HT-29 (cell line): ENCODE measurements at places on chromosomes 11 and 22. TPM values are rescaled to one million over a fixed set of nuclear protein-coding genes. Genes with fewer than 3 reads are reported as not detected.

The CARNS1 gene
- total RNA-seq: 0.70 and 0.76 TPM in 2 replicates

The FGF19 gene
- 117 and 131 TPM in 2 replicates for total RNA-seq

The MPPED2 gene
- not detected in 2 replicates for total RNA-seq

The OVOL1 gene
- total RNA-seq: 42.2 and 42.8 TPM in 2 replicates

The SERPING1 gene
- total RNA-seq: not detected in 2 replicates

The ABCC8 gene
- 0.08 and 0.52 TPM in 2 replicates for total RNA-seq

The TMEM25 gene
- 4.3 and 4.4 TPM in 2 replicates for total RNA-seq

The BDNF gene
- total RNA-seq: 0.37 and 0.53 TPM in 2 replicates

The OR52A1 gene
- total RNA-seq: not detected in 2 replicates

The C11orf87 gene
- not detected in 2 replicates for total RNA-seq

DNA sequence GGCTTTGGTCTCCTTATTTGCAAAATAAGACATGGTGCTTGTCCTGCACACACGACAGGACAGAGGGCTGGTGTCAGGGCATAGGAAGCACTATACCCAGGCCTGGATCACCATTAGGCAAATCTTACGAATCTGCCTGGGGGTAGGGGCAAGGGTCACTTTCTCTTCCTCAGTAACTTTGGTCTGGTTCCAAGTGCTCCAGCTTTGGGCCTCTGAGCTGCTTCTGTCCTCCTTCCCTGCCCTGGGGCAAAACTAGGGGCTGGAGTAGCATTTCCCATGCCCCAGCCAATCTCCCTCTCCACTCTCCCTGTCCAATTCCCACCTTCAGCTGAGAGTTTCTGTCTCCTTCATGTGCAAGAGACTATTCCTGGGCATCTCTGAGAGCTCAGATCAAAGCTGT lies 123.7 kb upstream of the NECTIN1 start:
- no peak for DNase-seq

- DNase-seq: no peak
Observed at GRCh38 chr11:104995001-104995408, 26.6 kb upstream of the CASP4 start.

DNA sequence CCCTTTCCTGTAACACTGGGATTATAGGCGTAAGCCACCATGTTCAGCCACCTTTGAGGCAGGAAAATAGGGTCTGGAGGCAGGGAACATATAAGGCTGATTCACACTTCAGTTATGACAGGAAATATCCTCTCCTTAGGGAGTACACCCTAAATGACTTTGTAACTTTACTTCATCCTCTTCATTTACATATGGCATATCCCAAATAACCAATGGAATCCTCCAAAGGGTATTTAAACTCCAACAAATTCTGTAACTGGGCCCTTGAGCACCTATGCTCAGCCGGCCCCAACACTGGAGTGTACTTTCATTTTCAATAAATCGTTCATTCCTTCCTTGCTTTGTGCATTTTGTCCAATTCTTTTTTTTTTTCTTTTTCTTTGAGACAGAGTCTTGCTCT lies 1.6 kb upstream of the KAT5 start:
- no peak for DNase-seq

GRCh38 chr11:60056349-60056969 lies at the start of gene MS4A3:
Gene MS4A3, plus strand, starts transcription at chr11:60056665. Its CDS starts 4,496 bp downstream, at chr11:60061161.
- no peak for DNase-seq

DNA sequence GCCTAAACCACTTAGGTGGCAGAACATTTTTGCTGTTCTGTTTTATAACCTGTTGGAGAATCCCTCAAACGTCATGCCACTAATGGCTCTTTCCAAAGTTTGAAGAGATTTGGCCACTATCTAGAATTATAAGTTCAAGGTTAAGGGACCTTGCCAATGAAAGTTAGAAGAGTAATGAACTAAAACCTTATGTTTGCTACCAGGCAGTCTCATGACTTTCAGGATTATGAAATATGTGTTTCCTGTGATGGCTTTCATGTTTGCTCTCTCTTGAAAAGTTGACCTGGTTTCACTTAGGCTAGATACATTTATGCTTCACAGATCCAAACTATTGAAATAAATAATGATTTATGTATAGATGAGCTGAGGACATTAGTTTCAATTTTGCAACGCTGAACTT lies 340.0 kb downstream of the LRRC4C start:
- no peak for DNase-seq

GRCh38 chr11:74639533-74639932 lies 47.2 kb downstream of the POLD3 start:
- no peak for DNase-seq

- peak; percentile 76 for DNase-seq
Observed at GRCh38 chr11:68212421-68213134, 518 bp downstream of the KMT5B start.

DNA sequence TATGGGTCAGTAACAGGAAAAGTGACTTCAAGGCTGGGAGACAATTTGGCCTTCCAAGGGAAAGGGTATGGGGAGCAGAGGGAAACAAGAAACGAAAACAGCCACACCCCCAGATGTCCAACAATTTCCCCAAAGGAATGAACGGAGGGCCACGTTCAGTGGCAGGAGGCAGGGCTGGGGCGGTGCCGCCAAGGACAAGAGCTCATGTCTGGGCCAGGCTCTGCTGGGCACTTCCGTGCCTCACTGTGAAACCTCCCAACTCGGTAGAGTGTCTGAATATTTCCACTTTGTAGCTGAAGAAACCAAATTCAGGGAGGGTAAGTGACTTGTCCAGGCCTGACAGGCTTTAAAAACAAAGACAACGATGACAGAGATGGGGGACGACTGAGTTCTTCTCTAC lies 11.9 kb downstream of the IFT27 start:
- DNase-seq: no peak

DNA sequence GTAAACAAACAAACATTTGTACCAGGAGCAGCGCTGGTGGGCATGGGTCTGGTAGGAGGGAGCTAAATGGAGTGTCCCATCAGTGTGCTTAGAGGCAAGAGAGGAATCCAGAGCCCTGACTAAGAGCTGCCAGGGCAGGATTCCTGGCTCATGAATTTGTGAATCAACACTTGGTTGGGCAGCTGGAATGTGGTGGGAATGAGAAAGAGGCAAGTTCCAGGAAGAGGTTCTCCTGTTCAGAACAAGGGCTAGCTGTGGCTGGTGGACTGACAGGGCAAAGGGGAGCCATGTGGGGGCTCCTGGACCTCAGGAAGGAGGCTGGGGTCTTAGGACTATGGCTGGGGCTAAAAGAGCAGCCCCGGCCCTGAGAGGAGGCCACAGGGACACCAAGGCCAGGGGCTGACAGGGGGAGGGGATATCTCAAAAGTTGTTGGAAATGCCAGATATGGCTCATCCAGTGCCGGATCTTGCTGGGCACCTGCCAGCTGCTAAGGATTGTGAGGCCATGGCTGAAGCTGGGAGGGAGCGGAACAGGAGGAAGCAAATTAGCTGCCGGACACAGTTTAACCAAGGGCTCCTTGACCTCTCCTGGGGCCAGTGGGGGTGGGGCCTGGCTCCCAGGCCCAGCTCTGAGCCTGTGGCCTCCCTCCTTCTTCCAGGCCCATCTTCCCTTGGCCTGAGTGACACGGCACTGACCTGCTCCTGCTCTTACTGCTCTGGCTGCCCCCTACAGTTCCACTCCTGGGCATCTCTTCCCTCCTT lies 14.6 kb upstream of the P2RY6 start:
- DNase-seq: no peak

- no peak for DNase-seq
Observed at GRCh38 chr11:59336176-59336575, 22.5 kb upstream of the OR5AN1 start.

DNA sequence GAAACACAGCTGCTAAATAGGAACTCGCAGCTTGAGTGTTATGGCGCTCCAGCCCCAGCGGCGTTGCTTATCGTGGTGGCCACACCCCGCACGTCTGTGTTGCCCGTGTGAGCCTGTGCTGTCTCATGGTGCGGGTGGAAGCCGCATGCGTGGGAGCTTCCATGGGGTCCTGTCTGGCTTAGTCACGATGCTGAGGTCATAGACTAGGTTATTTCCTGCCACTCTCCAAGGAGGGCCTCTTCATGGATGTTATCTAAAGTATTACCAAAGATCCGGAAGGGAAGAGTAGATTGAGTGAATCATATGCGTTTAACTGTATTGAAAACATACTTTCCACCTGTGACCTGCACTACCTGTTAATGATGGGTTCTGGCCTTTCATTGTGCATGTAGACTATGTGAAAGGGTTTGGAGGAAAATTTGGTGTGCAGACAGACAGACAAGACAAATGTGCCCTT lies 21.7 kb downstream of the CTTN start:
- no peak for DNase-seq

- no peak for DNase-seq
Observed at GRCh38 chr22:31532060-31532459, 35.7 kb downstream of the SFI1 start.

DNA sequence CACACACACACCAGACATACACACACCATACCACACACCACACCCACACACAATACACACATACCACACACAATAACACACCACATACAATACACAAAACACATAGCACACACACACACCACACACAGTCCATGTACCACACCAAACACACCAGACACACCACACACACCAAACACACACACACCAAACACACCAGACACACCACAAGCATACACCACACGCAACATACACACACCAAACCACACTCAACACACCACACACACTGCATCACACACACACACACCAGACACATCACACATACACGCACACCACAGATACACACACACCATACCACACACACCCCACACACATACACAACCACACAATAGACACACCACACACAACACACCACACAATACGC lies 54.8 kb downstream of the IGSF9B start:
- no peak for DNase-seq

GRCh38 chr11:67299471-67300191 lies 3.7 kb upstream of the SSH3 start:
- DNase-seq: no peak

- DNase-seq: no peak
Observed at GRCh38 chr11:130705670-130706421, 210.4 kb downstream of the SNX19 start.

DNA sequence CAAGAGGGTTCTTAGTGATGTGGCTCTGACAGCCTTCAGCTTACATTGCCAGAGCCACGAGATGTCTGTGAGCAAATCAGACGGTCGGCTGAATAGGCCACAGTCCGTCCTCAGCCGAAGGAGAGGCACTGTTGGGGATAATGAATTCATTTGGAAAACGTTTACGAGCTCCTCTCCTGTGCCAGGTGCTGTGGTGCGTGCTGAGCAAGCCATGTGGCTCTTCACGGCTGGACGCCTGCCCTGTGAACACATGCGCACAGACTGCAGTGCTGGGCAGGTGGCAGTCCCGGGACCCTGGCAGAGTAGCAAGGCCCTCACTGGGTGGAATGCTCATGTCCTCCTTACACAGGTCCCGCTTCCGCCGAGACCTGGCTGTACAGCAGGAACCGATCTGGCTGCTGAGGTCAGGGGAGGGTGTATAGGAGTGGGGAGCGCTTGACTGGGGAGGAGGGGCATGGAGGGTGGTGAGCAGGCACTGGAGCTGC lies 6.8 kb downstream of the TBC1D22A start:
- no peak for DNase-seq

- DNase-seq: no peak
Observed at GRCh38 chr22:22369964-22370270, 125.3 kb downstream of the VPREB1 start.

DNA sequence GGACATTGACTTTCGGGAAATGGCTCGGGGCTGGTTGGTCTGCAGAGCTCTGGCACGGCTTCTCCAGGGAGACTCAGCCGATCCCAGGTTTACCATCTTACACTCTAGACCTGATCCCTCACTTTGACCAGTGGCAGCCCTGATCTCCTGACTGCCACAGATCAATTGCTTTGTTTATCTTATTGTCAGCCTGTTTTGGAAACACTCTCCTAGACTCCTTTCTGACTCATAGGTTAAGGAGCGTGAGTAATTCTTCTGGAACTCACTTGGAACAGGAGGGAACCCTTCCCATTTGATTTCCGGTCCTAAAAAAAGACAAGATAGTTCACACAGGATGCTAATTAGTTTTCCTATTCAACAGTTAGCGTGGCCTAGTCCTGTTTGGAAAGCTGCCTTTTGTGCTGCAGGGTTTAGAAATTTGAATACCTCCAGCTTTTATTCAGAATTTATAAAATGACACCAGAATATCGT lies 16.0 kb upstream of the BMAL1 start:
- peak; percentile 66 for DNase-seq

- no peak for DNase-seq
Observed at GRCh38 chr11:3685923-3686322, 14.7 kb upstream of the CHRNA10 start.

DNA sequence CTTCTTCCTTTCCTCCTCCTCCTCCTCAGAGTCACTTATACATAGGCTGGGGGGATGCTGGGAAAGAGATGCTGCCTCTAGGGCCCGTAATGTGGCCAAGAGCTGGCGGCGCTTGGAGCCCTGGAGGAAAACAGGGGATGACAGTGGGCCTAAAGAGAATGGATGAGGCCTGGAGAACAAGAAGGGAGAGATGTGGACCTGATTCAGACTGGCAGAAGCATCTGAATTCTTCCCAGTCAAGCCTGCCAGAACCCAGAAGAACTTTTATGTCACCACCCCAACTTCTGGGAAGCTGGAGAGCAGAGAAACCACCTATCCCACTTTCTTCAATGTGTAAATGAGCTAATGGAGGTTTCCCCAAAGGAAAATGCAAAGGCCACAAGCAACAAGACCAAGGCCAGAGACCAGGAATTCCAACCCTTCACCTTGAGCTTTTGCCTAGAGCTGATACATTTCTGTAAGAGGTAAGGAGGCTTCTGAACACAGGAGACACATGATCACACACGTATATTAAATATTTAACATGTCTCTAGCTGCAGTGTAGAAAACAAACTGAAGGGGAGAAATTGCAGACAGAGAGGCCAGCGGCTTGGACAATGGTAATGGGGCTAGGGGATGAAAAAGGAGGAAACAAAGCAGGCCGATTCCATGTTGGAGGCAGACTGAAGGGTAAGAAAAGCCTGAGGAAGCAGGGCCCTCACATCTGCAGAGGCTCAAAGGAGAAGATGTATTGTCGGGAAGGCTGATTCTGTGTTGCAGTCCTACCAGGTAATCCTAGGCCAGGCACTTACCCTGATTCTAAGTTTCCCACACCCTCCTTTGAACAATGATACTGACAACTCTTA lies 1.1 kb downstream of the RRP8 start:
- peak; percentile 27 for DNase-seq

DNA sequence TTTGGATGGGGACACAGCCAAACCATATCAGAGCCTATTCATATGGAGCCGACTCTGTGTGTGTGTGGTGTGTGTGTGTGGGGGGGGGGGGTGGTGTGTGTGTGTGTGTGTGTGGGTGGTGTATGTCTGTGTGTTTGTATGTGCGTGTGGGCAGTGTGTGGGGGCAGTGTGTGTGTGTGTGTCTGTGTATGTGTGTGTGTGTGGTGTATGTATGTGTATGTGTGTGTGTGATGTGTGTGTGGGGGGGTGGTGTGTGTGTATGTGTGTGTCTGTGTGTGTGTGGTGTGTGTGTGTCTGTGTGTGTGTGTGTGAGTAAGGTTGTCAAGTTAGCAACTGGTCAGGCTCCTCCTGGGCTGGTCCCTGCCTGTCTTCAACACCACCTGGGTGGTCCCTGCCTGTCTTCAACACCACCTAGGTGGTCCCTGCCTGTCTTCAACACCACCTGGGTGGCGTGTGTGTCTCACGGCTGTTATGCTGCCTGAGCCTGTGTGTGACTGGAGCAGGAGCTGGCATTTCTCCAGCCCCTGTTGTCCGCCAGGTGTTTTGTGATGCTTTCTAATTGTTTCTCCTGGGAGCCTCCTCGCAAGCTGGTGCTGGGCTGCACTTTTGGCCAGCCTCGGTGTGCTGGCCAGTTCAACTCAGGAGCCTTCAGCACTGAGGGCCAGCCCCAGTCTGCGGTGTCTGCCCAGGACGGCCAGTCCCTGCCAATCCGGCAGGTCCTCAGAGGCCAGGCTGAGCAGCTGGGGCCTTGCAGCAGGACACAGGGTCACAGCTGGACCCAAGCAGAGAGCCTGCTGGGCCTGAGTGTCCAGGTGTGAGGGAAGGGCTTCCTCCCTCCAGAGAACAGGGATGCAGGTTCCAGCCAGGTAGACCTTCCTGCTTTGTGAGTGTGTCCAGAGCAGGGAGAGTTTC lies 21.5 kb upstream of the PVALB start:
- no peak for DNase-seq
